Vagina (tissue), 2 donors: ENCODE measurements at places on chromosomes 16 and 17.

GRCh38 chr17:20089756-20090547, 80.8 kb downstream of the SPECC1 start:
- peak; percentile 78 for DNase-seq

DNA sequence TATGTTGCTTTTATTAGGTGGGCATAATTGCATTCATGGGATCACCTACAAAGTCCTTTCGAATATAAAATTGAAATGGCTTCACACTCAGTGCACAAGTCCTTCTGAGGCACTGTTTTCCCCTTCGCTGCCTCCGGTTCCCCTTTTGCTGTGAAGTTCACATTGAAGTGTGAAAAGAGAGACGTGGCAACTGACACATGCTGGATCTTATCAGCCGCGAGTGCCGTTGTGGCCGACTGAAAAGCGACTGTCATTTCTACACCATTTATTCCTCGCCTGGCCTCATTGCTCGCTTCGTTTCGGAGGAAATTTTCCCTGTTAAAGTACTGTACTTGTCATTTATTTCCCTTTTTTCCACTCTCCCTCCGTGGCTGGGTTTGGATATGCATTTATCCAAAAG, 423.5 kb downstream of the MAF start:
- no peak for DNase-seq

DNA sequence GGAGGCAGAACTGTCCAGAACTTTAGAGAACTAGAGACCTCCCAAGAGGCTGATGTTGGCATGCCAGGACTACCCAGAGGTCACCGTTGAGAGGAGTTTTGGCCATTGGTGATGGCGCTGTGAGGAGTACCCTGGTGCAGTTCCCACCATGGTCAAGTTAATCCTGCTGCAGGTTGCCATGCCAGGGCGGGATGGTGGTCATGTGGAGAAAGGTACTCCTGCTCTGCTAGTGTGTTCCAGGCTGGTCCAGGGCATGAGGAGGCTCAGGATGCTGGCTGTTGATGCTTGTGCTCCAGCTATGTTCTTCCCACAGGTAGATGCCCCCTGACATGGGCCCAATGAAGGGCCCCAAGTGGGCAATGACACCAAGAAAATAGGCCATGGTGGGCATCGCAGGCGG, 4.1 kb upstream of the PHF12 start:
- DNase-seq: no peak

DNA sequence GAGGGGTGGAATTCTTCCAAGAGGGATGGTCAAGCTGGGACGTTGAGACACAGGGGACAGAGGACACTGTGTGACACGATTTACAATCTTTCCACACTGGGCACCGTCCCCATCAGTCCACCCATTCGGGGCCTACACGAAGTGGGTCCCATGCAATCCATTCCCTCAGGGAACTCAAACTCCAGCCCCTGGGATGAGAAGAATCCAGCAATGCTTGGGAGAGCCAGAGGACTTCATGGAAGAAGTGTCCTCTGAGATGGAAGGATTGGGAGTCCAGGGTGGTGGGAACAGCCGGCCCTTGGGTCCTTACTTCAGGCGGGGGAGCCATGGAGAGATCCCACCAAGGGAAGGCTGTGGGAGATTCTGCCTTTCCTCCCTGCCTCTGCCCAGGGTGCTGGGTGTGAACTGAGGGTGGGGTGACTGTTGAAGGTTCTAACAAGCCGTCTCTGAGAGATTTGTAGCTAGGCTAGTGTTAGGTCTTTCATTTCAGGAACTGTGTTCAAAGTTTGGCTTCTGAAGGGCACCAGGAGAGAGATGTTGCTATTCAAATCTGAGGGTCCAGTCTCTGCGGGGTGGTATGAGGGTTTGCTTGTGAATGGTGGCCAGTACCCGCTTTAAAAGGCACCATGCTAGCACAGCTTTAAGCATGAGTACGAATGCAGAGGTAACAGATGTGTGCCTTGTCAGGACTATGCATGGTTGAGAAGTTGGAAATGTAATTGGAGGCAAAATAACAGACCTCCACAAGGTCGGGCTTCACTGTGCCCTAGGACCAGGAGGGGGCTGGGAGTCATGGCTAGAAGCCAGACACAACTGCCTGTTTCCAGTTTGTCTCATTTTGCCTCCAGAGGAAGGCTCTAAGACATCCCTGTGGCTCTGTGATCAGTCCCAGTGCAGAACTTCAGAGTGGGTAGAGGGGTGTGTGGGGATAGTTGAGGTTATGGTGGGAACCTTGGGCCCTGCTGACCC, 1.9 kb downstream of the ATP1B2 start:
- DNase-seq: no peak

GRCh38 chr16:50505714-50506542, 42.3 kb upstream of the NKD1 start:
- DNase-seq: peak; percentile 49

- DNase-seq: no peak
Observed at GRCh38 chr16:25031132-25031440, 15.9 kb upstream of the ARHGAP17 start.

DNA sequence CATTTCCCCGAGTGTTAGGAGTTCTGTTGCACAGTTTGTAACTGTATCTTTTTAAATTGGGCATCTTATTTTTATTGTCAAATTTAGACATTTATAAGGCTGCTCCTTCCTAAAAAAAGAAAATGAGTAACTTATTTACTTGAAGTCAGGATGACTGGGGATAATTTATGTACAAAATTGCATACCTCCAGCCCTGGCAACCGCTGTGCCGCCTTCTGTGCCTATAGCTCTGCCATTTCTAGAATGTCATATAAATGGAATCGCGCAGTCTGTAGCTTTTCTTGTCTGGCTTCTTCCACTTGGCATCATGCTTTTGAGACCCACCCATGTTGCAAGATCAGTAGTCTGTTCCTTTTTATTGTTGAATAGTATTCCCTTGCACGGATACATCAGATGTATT, 29.0 kb upstream of the GAA start:
- DNase-seq: no peak

DNA sequence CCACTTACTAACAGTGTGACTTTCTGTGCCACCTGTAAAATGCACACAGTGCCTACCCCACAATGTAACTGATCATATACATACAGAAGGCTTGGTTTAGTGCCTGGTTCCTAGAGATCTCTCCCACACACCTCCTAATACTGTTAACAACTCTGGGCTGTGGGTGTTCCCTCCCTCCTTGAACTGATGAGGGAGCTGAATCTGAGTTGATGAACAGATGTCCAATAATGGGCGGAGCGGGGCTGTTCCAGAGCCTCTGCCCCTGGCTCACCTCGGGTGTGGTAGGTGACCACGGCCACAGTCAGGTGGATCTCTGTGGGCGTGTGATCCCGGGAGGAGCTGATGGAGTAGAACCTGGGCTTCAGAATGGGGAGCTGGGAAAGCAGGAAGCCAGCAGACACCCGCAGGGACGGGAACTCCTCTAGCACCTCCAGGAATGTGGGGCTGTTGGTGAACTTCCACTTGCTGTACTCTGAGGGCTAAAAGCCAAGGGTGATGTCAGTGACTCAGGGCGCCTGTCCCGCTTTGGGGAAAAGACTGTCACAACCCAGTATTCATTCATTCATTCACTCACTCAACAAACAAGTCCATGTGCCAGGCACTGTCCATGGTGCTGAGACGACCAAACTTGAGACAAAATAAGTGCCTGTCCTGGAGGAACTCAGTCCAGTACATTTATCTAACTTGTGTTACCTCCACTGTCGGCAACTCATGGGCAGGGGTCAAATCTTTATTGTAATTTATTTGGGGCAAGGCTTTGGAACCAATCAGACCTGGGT, 37.6 kb downstream of the NOS2 start:
- no peak for DNase-seq

DNA sequence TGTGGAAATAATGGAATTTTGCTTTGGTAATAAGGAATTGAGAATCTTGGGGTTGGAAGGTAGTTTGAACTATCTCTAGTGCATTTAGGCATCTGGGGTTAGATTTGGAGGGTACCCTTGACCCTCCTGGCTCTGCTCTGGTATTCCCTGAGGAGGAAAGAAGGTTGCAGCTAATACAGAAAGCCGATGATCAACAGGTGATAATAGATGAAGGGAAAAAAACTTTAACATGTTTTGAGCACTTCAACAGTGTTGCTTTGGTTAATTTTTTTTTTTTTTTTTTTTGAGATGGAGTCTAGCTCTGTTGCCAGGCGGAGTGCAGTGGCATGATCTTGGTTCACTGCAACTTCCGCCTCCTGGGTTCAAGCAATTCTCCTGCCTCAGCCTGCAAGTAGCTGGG, 4.8 kb downstream of the KAT7 start:
- DNase-seq: no peak

DNA sequence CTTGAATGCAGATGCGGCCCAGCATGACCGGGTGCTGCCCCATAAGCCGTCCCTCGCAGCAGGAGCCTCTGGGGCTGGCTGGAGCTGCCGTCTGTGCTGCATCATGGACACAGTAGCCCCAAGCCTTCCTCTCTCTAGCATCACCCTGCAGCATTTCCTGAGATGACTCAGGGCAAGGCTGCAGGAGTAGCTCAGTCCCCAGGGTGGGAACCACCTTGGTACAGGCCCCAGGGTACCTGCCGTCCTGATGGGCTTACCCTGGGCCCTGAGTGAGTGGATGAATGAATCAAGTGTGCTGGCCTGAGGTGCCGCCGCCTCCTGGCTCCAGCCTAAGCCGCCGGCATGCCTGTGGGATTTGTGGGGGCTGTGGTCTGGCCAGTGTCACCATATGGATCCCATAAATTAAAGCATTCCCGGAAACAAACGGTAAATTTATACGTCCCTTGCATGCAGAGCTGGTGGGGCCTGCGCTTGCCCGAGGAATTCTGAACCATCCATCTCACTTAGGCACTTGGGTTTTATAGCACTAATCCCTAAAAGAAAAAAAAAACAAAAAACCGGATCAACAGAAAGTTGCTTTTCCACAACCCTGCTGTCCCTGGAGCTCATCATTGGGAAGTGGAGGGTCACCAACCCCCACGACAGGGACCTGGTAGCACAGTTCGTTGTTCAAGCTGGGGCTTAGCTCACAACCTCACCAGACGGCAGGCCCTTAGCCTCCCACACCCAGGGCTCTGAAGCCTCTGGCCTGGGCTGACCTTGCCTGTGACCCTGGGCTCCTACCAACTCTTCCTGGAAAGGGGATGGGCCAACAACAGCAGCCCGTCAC, 242.6 kb upstream of the CIBAR2 start:
- DNase-seq: no peak

DNA sequence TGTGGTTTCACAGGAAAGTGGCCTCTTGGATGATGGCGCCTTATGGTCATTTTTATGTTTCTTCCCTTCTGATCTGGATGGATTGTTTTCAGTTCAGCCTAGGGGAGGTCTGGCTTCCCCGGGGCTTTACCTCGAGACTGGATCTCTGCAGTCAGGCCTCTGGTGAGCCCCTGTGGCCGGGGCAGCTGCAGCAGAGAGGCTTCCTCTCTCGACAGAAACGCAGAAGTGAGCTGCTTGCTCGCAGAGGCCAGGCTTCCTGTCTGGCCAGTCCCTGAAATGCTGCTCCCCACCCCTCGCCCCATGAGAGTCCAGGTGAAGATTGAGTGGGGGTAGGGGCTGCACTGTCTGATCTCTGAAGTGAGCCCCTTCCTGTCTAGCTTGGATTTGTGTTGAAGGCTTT, 44.0 kb downstream of the PLCG2 start:
- no peak for DNase-seq

DNA sequence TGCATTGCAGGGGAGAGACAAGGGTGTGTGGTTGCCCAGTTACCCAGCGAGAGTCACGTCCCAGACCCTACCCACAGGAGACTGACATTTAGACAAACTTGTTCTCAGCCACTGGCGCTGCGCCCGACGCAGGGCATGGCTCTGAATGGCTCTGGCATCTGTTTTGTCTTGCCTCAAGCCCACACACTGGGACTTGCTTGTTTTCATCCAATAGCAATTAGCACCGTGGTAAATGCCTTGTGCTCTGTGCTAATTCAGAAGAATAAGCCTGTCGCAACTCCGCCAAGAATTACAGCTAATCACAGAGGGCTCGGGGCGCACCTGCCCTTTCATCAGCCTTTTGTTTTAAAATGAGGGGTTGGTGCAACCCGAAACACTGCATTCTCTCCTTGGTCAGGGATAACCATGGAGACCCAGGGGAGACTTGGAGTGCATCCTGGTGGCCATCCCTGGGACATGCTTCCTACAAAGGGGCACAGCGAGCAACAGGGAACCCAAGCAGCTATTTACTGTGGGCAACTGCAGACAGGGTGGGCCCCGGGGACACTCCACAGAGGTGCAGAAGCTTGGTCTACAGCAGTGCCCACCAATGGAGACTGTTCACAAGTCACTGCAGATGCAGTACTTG, 220.6 kb upstream of the ZFHX3 start:
- DNase-seq: no peak

GRCh38 chr17:39923836-39924690, 3.3 kb downstream of the ORMDL3 start:
- no peak for DNase-seq

DNA sequence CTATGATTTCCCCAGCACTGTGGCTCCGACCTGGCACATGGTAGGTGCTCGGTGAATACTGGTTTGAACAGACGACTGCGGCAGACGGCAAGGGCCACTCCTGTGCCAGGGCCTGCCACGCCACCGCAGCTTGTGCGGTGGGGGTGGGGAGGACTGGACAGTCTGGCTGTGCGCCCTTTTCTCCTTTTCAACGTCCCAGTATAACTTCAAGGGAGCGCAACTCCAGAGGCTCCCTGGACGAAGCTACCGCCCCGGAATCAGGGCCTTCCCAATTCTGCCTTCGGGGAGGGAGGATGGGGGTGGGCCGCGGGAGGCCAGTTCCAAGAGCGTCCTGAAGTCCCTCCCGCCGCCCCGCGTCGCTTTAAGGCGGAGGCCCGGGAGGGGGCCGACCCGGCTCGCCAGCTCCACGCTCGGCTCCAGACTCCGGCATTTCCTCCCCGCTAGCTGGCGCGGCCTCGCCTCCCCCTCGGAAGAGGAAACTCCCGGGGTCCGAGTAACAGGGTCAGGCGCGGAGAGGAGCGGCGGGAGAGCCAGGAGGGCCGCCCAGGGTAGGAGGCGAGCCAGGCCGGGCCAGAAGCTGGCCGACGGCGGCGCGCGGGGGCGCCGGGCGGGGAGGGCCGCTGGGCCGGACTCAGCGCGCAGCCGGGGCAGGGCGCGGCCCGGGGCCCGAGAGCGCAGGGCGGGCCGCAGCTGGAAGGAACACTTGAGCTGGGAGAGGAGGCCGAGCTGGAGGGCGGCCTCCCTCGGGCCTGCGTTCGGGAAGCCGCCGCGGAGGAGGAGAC, at the start of gene ITPRIPL2:
TSS of gene ITPRIPL2 (plus strand) at position 388 of the 782 bp plus-strand sequence. CDS start 498 bp downstream, outside the sequence.
- no peak for DNase-seq

GRCh38 chr16:1583180-1583579, 28.7 kb downstream of the IFT140 start:
- DNase-seq: no peak

DNA sequence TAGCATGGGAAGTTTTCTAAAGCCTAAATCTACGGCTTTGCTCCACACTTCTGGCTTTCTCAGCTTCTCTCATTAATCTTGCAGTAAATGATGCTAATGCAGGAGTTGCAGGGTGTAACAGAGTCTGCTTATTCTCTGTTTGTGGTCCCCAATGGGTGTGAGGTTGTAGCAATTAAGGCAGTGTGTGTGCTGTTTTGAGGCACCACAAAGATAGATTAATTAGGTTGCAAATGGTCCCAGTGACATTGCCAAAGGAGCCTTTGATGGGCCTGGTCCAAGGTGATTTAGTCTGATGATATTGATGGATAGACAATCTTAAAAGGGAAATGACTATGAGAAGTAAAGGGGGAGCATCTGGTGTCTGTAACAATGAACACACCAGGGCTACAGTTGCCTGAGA, 1313.7 kb upstream of the CDH8 start:
- DNase-seq: no peak
